ENCODE measurements at places on chromosomes 3 and 15.
A peak's percentile ranks its signal among the peaks of the same experiment; 100 is the strongest.

DNA sequence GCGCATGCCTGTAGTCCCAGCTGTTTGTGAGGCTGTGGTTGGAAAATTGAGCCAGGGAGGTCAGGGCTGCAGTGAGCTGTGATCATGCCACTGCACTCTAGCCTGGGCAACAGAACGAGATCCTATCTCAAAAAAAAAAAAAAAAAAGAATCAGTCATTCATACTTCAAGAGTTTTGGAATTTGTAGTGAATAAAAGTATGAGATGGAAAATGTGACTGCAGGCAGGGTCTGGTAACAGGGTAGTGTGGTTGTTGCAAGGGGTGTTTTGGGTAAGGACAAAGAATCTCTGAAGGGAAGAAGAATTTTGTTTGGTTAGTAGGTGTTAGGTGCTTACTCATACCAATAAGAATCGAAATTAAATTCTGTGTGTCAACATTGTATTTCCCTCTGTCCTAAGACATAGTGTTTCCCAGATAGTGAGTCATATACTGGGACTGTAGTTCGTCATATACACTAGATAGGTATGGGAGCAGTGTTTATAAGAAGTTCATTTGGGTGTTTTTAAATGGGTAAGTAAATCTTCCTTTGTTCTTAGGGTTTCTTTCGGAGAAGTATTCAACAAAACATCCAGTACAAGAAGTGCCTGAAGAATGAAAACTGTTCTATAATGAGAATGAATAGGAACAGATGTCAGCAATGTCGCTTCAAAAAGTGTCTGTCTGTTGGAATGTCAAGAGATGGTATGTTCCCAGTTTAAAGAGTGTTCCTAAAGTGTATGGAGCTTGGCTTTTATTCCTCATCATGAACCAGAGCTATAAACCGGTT is 14.2 kb downstream of the NR1D2 start:
- no peak for DNase-seq

DNA sequence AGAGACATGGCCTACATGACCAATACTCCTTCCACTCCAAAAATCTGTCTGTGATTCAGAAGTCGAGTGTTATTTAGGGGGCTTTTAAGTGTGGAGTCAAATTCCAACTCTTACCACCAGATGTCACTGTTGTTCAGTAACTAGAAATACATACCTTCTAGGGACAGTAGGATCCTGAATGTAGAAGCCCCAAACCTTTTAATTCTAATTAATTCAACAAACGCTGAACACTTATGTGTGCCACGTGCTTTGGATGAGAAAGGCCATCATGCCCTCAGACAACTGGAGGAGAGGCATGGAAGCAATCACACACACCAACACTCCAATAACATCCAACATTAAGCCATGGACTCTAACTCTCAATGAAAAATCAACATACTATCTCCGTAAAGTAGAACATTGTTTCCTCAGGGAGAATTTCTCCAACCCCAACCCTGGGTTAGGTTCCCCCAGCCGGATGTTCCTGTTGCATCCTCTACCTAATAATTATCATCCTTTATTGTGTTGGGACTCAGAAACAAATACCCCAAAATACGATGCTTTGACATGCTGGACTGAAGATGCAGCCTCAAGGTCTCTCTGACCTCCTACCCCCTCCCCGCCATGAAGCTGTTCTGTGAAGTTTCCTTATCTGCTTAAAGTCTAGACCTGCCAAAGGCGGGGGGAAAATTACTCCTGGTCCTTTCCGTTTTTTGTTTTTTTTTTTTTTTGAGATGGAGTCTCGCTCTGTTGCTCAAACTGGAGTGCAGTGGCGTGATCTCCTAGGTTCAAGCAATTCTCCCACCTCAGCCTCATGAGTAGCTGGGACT is 8.0 kb upstream of the CCDC13 start:
- peak; percentile 41 for DNase-seq

DNA sequence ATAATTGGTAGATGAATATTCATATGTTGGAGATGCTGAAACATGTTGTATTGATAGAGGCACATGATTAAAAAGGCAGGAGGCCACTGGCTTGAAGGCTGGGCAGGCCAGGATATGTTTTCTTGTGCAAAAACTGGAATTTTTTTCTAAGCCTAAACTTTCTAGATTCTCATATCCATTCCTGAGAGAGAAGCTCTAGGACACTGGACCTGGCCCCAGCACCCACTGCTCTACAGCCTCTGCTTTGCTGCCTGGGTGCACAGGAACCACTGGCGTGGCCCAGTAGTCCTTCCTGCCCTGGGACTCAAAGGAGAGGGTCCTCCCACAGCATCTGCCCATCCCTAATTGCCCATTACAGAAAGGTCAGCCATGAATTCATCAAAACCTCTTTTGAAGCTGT is 58.1 kb upstream of the APEH start:
- DNase-seq = no peak

DNA sequence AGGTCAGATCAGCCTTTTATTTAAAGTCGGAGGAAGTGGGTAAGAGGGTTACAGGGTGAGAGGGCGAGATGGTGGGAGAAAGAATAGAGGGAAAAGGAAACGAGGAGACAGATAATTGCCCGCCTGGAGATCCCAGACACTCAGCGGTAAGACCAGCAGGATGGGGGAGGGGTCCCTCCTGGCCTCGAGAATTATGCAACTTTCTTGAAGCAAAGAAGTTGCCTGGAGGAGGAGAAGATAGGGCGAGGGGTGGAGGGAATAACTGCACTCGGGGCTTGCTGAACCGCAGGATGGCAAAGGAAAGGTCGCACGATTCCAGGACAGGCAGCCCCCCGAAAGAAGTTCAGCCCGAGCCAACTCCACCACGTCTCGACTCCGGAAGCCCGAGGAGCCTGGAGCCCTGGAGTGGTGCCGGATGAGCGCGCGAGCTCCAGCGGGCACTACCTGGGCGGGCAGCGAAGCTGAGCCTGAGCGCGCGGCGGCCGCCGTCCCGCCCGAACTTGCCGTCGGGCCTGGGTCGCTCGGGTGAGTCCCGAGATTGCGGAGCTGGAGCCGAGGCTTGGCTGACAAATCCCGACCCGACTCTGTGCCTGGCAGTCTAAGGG is 402 bp downstream of the WWTR1 start:
- DNase-seq = no peak

GRCh38 chr3:98508582-98508981 is 11.1 kb downstream of the OR5K2 start:
- DNase-seq = no peak

- DNase-seq = no peak
Measured at GRCh38 chr3:135161425-135161824, 366.4 kb downstream of the EPHB1 start.

- no peak for DNase-seq
Measured at GRCh38 chr3:54165865-54166264, 43.5 kb downstream of the CACNA2D3 start.

DNA sequence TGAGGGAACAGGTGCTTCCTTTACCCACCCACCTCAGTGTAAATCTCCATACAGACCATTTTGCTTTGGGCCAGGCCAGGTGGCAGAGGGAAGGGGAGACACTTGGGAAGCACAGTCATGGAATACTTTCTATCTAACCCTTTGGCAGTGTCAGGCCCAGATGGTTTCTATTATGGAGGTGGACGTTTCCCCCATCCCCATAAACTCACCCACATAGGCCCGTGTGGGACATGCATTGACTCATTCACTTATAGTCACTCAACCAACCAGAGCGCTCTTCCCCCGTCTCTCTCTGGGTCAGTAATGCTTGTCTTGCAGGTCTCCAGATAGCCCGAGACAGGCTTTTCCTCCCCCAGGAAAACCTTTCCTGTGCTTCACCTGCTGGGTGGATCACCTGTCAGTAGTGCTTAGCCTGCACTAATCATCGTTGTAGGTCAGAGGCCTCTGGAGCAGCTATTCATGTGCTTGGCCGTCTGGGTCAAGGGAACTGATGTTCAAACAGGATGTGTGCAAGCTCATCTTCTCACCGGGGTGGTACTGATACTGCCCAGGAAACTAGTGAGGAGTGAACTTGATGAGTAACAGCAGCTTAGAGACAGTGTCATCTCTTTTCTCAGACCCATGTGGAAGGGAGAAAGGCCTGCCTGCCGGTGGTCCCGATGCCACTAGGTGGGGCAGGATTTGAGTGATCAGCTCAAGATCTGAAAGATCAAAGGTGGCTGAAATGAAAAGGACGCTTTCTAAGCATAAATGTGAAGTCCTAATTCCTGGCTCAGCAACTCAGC is 67.1 kb downstream of the CEMIP start:
- DNase-seq = no peak
